Large intestine (tissue), 12 donors: ENCODE measurements at places on chromosomes 3 and 15. TPM values are rescaled to one million over a fixed set of nuclear protein-coding genes. Genes with fewer than 3 reads are reported as not detected.

NLGN1 gene
- 3.6 TPM for polyA plus RNA-seq

HTR3E gene
- 0.03 TPM for polyA plus RNA-seq

NRROS gene
- polyA plus RNA-seq, result 2.1 TPM

GOLGA6B gene
- polyA plus RNA-seq, result 0.07 TPM
